Thyroid gland (tissue), 4 donors: ENCODE measurements at places on chromosomes 16 and 17. TPM values are rescaled to one million over a fixed set of nuclear protein-coding genes. Genes with fewer than 3 reads are reported as not detected.
A peak's percentile ranks its signal among the peaks of the same experiment; 100 is the strongest.

EPN3 gene
- 31.6 TPM for total RNA-seq

DNA sequence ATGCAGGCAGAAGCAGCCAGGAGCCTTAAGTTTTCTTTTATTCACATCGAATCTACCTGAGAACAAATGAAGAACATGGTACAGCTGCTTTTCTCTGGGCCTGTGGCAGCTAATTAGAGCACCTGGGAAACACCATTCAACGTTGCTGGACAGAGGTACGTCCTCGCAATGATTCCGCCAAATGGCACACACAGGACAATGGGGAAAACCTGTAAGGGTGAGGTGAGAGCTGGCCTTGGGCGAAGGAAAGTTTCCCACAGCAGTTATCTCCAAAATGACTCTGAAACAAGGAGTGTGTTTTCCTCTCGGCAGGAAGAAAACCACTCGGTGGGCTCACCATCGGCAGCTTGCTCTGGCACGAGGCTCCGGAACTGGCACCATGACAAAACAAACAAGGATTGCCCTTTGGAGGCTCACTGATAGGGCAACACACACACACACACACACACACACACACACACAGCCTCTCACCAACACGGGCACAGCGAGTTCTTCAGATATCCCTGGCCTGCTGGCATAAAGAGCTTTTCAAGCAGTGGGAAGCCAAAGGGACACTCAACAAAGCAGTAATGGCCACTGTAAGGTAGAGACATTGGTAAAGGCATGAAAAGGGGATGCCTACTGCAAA, 73.7 kb downstream of the ZFHX3 start:
- no peak overlapping the region for H3K4me3 ChIP-seq
- peaks cover 67% of the 10 kb centered on the region for H3K4me1 ChIP-seq
- H3K36me3 ChIP-seq: no peaks in the 10 kb centered on the region
- H3K27ac ChIP-seq: no peak overlapping the region
- peak; percentile 83 for DNase-seq
- H3K27me3 ChIP-seq: no peaks in the 10 kb centered on the region

DNA sequence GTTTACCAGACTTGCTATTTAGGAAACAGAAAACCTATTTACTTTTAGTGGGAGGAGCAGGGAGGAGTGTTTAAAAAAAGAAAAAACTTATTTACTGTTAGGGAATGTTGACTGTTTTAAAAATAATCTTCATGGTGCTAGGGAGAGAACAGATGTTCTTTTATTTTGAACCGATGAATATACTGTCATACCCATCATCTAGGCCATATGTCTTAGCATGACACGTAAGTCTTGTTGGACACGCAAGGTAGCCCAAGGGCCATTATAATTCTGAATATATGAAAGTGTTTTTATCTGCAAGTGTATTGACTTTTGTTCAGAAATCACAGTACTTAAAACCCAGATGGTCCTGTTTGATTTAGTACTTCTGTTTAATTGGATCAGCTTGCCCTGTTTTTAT, 11.6 kb downstream of the WIPF2 start:
- H3K4me3 ChIP-seq: no peak overlapping the region
- peaks cover 10% of the 10 kb centered on the region for H3K36me3 ChIP-seq
- DNase-seq: no peak

DNA sequence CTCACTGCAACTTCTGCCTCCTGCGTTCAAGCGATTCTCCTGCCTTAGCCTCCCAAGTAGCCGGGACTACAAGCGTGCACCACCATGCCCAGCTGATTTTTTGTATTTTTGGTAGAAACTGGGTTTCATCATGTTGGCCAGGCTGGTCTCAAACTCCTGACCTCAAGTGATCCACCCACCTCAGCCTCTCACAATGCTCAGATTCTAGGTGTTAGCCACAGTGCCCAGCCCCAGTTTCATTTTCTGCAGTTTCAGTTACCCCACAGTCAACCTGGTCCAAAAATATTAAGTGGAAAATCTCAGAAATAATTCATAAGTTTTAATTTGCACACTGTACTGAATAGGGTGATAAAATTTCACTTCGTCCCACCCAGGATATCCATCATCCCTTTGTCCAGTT, 28.7 kb downstream of the KNOP1 start:
- no peaks in the 10 kb centered on the region for H3K27me3 ChIP-seq
- peaks cover 11% of the 10 kb centered on the region for H3K36me3 ChIP-seq
- no peak overlapping the region for H3K4me3 ChIP-seq
- H3K4me1 ChIP-seq: no peaks in the 10 kb centered on the region
- no peak overlapping the region for H3K27ac ChIP-seq
- no peak for DNase-seq

- H3K36me3 ChIP-seq: no peaks in the 10 kb centered on the region
- H3K27me3 ChIP-seq: no peaks in the 10 kb centered on the region
- H3K27ac ChIP-seq: no peak overlapping the region
- no peaks in the 10 kb centered on the region for H3K4me1 ChIP-seq
Measured at GRCh38 chr16:26765087-26765486, 301.6 kb upstream of the C16orf82 start.

GRCh38 chr17:38943607-38944006, 18.2 kb downstream of the LASP1NB start:
- H3K27me3 ChIP-seq: no peaks in the 10 kb centered on the region
- H3K4me1 ChIP-seq: no peaks in the 10 kb centered on the region
- DNase-seq: no peak

DNA sequence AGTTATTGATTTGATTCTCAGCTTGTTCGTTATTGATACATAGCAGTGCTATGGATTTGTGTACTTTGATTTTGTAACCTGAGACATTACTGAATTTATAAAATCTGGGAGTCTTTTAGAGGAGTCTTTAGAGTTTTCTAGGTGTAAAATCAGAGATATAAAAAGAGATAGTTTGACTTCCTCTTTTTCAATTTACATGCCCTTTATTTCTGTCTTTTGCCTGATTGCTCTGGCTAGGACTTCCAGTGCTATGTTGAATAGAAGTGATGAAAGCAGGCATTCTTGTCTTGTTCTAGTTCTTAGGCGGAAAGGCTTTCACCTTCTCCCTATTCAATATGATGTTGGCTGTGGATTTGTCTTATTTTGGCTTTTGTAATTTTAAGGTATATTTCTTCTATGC, 106.2 kb downstream of the PHKB start:
- no peak for DNase-seq
- no peak overlapping the region for H3K4me3 ChIP-seq
- H3K27ac ChIP-seq: no peak overlapping the region
- H3K36me3 ChIP-seq: no peaks in the 10 kb centered on the region
